ENCODE measurements at places on chromosomes 3 and 15. TPM values are rescaled to one million over a fixed set of nuclear protein-coding genes. Genes with fewer than 3 reads are reported as not detected.

EPB42 gene
- not detected for total RNA-seq

A4GNT gene
- total RNA-seq: not detected

GABRR3 gene
- not detected for total RNA-seq

FEZF2 gene
- not detected for total RNA-seq

TNNC1 gene
- 4.2 TPM for total RNA-seq

BBX gene
- 95.9 TPM for total RNA-seq

CFAP20DC gene
- total RNA-seq: 0.44 TPM

SSUH2 gene
- total RNA-seq: not detected

TM4SF4 gene
- not detected for total RNA-seq

CTNNB1 gene
- 419 TPM for total RNA-seq

ASB14 gene
- total RNA-seq: not detected

SLC24A5 gene
- total RNA-seq: not detected

ZBTB11 gene
- total RNA-seq: 38.2 TPM

CSPG5 gene
- 0.96 TPM for total RNA-seq

CCDC9B gene
- 14.1 TPM for total RNA-seq

NPAP1 gene
- total RNA-seq: not detected

CASR gene
- total RNA-seq: not detected
